Stimulated activated CD8-positive, alpha-beta memory T cell treated with anti-CD3 and anti-CD28 coated beads, Interleukin-4, amount 100 ng/mL, for 48 hours (primary cell): ENCODE measurements at places on chromosomes 5 and 9.

- no peak for DNase-seq
These were observed 74.1 kb downstream of the STX17 start for GRCh38 chr9:99980598-99980997.

DNA sequence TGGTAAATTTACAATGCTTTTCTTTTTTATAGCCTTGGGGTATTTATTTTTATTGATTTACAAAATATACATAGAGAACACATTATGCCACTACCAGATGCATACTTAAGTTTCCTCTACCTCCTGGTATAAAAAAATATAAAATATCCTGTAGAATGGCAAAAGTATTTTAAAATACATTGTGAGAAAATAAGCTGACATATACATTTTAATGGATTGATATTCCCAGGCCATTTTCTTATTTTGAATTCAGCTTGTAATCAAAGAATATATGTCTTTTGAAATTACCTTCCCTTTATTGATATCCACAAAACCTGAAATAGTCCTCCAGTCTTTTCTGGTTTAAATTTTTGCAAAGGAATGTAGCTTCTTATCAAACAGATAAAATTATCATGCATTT is 923.9 kb downstream of the CDH18 start:
- DNase-seq, result no peak

DNA sequence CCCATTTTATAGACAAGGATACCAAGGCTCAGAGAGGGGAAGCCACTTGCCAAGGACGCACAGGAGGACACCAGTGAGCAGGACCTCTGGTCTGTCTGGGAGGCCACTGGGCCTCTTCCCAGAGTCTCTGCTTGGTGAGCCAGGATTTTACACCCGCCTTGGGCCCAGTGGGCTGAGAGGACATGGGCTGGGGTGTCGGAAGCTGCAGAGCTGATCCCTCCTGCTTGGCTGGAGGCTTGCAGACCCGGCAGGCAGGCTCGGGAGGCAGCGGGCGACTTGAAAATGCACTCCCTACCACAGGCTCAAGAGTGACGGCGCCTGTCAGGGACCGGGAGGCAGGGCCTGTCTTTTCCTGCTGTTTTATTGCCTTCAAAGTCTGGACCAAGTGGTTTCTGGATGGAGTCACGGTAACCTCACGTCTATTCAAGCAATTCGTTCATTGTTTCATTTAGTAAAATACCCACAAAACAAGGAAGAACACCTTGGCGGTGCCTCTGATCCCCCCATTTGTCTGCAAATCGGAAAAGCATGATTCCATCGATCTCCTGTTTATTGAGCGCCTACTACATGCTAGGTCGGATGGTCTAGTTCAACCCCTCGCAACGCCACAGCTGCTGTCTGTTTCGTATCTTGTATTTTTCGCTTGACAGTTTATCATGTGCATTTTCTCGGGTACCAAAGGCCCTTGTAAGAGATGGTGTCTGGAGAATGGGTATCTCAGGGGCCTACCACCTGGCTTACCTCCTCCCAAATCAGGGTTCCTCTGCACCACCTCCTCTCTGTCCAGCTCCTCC is 108.1 kb upstream of the IER5L start:
- no peak for DNase-seq

DNA sequence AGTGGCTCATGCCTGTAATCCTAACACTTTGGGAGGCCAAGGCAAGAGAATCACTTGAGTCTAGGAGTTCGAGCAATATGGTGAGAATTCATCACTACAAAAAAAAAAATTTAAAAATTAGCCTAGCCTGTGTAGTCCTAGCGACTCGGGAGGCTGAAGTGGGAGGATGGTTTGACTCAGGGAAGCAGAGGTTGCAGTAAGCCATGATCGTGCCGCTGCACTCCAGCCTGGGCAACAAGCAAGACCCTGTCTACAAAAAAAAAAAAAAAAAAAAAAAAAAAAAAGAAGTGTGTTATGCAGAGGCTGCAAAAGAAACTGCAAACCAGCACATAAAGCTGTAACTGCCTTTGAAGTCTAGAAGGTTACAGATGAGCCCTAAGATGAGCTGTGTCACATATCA is 116.9 kb upstream of the SLC1A3 start:
- no peak for DNase-seq

DNA sequence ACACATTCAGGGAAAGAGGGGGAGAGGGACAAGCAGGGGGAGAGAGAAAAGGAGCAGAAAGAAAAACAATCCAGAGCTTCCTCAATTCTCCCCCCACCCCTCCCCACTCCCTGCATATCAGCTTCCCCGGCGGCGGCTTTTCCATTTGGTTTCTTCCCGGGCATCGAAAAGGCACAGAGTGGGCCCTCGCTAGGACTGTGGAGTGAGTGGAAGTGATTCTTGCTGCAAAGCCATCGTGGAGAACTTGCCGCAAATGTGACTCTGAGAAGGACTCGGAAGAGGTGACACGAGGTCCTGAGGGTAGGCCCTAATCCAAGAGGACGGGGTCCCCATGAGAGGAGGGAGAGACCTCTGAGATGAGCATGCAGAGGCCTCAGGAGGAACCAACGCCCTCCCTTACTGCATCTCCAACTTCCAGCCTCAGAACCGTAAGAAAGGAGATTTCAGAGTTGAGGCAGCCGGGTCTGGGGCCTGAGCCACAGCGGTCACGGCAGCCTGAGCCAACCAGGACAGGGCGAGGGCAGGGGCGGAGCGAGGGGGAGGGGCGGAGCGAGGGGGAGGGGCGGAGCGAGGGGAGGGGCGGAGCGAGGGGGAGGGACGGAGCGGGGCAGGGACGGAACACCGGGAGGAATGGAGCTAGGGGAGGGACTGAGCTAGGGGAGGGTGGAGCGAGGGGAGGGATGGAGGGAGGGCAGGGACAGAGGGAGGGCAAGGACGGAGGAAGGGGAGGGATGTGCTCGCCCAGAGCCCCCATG is 21.2 kb upstream of the SARDH start:
- peak; percentile 16 for DNase-seq

- DNase-seq, result no peak
These were observed 46.2 kb upstream of the RNF20 start for GRCh38 chr9:101487443-101487840.

- DNase-seq, result no peak
These were observed 106.2 kb upstream of the EMB start for GRCh38 chr5:50547303-50547702.

GRCh38 chr5:35319333-35320002 is 89.2 kb upstream of the PRLR start:
- peak; percentile 81 for DNase-seq

- DNase-seq, result peak; percentile 33
These were observed 20.2 kb downstream of the SLC22A5 start for GRCh38 chr5:132389585-132390286.

- DNase-seq, result no peak
These were observed 420.1 kb downstream of the MTRR start for GRCh38 chr5:8288897-8289516.

DNA sequence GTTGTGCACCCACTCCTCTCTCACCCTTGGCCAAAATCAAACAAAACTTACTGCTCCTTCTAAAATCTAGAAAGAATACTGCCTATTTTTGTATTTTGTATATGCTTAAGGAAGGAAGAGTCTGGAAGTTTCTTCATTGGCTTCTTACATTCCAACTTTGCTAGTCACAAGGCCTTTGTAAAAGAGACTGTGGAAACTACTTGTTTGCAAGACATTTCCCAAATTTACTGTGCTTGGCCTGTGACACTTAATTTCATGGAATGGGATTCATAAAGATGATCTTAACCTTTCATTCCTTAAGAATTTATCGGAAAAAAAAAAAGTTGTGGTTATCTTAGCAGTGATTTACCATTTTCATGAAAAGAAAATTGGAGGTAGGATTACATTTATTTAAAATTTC is 208.9 kb downstream of the VPS13A start:
- DNase-seq, result no peak

GRCh38 chr5:108472237-108472636 is 90.3 kb upstream of the FBXL17 start:
- no peak for DNase-seq

GRCh38 chr9:115364991-115365390 is 247.0 kb upstream of the TNC start:
- DNase-seq, result no peak

GRCh38 chr5:177472460-177473442 is 683 bp downstream of the DBN1 start:
- DNase-seq, result peak; percentile 86

- DNase-seq, result no peak
These were observed 15.4 kb downstream of the FAM174A start for GRCh38 chr5:100550531-100551051.
